ENCODE measurements at places on chromosomes 13 and 19.

DNA sequence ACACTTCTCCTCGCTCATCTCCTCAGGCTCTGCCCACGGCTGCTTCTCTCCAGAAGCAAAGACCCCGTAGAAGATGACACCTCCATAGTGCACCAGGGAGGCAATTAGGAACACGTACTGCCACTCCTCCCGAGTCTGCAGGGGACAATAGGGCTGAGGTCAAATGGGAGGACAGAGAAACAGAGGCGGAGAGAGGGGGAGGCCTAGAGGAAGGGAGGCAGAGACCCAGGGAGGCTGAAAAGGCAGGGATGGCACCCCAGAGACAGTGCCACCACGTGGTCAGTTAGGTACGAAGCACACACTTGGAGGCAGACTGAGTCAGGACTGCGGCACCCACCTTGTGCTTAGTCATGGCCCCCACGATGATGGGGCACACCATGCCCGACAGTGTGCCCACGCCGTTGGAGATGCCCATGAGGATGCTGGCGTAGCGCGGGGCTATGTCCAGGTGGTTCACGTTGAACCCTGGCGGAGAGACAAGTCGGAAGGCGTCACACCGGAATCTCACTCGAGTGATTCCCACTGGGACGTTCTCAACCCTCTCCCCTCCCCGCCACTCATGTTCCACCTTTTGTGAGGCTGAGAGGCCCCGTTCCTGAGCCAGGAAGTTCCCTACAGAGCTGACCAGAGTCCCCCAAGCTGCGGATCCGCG, 5.6 kb downstream of the GFY start:
- no peak for DNase-seq

- no peak for DNase-seq
These were observed at the start of gene WDR87 for GRCh38 chr19:37905946-37906868. WDR87 (minus strand) TSS chr19:37906594; CDS start chr19:37898239, 8,355 bp downstream.

- DNase-seq: no peak
These were observed 97.9 kb upstream of the MBNL2 start for GRCh38 chr13:97124206-97124605.

GRCh38 chr13:50195045-50195444, 179.8 kb downstream of the KCNRG start:
- no peak for DNase-seq

- peak; percentile 27 for DNase-seq
These were observed 1.7 kb downstream of the CTXN1 start for GRCh38 chr19:7924241-7924640.

DNA sequence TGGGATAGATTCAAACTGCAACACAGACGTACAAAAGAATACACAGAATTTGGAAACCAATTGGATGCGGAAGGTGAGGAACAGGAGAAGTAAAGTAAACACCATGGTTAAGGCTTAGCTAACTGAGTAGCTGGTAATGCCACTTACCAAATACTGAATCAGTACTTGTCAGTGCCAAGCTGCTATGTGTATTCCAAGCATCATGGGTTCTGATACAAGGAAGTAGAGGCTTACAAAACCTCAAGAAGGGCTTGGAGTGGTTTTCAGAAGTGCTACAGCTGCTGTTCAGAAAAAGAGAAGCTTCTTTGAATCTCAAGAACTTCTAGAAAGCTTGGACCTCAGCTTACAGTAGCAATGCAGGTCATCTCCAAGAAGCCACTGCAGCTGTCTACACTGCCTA, 35.9 kb upstream of the DCT start:
- DNase-seq: peak; percentile 47

- no peak for DNase-seq
These were observed 4.0 kb downstream of the SMAD9 start for GRCh38 chr13:36915896-36916640.

DNA sequence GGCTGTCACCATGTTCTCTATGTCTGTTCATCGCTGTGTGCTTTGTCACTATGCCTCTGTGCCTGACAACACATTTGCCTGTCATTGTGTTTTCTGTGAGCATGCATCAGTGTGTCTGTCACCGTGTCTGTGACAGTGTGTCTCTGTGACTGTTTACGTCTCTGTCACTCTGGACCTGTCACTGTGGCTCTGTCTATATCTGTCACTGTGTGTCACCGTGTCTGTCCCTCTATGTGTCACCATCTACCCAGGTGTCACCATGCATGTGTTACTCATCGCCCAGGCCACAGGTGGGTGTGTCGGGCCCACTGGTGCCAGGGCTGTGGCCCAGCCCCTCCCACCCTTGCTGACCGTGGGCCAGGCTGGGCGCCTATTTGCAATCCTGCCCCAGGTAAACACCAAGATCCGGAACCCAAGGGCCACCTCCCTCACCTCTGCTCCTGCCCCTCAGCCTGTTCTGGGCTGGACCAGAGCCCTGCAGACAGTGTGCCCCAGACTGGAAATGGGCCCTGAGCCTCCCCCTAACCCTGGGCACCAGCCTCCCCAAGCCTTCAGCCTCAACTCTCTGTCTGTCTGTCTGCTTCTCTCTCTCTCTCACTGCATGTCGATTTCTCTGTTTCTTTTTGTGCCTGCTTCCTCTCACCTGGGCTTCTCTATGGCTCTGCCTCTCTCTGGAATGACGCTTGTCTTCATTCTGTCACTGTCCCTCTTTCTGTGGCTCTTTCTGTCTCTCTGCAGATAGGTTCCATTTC, 7.7 kb downstream of the IRF2BP1 start:
- no peak for DNase-seq

DNA sequence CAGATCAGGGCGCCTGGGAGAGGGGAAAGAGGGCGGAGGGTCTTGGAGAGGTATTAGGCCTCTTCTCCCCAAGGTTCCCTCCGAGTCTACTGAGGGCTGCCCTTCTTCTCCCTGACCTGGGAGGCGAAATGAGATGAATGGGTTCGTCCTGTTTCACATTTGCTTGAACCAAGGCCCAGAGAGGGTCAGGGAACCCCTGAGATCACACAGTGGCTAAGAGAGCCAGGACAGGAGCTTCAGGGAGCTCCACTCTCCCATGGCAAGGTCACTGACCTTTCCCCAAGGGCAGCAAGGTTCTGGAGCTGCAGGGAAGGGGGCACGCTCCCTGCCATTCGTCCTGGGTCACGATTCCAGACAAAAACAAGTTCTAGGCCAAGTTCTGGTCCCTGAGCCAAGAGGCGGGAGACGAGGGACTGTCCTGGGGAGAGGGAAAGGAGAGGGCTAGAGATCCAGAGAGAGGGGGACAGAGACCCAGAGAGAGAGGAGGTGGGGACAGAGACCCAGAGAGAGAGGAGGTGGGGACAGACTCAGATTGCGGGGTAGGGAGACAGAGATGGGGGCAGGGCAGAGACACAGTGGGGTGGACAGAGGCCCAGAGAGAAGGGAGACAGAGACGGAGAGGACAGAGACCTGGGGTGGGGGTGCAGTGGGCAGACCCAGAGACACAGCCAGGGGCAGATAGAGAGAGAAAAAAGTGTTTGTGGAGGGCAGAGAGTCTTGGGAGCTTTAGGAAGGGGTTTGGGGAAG, 541 bp downstream of the ASPDH start:
- DNase-seq: no peak

- no peak for DNase-seq
These were observed 125.9 kb downstream of the COG6 start for GRCh38 chr13:39781381-39781780.

Data from MV-4-11 (cell line).